ENCODE measurements at places on chromosomes 3 and 15. TPM values are rescaled to one million over a fixed set of nuclear protein-coding genes. Genes with fewer than 3 reads are reported as not detected.
A peak's percentile ranks its signal among the peaks of the same experiment; 100 is the strongest.

GRCh38 chr15:89963301-89964231 is 37.6 kb upstream of the ZNF710 start:
- DNase-seq: no peak

- no peak for DNase-seq
Observed at GRCh38 chr3:129346695-129347457, 68.2 kb downstream of the HMCES start.

- no peak for DNase-seq
Observed at GRCh38 chr15:62337934-62338333, 172.8 kb upstream of the C2CD4B start.

- DNase-seq: no peak
Observed at GRCh38 chr3:66456711-66457173, 44.1 kb downstream of the LRIG1 start.

DNA sequence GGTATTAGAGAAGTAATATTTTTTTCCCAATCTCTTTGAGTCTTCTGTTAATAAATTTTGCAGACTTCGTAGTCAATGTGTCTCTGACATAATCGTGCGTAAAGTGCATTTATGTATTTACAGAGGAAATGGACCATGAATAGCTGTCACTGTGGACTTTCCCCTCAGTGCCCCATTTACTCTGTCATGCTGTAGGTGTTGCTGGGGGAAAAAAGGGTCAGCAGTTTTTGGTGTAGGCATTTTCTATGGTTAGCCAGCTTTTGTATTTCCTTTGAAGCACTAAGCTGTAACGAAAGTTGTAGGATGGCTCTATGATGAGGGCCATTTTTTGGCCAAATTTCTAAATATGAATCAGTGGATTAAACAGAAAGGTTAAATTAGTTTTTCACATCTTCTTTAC is 598.4 kb downstream of the FGF12 start:
- DNase-seq: no peak

- DNase-seq: no peak
Observed at GRCh38 chr3:136332776-136333175, 82.6 kb downstream of the PCCB start.

GRCh38 chr3:126964261-126964660 is 18.7 kb upstream of the PLXNA1 start:
- no peak for DNase-seq

DNA sequence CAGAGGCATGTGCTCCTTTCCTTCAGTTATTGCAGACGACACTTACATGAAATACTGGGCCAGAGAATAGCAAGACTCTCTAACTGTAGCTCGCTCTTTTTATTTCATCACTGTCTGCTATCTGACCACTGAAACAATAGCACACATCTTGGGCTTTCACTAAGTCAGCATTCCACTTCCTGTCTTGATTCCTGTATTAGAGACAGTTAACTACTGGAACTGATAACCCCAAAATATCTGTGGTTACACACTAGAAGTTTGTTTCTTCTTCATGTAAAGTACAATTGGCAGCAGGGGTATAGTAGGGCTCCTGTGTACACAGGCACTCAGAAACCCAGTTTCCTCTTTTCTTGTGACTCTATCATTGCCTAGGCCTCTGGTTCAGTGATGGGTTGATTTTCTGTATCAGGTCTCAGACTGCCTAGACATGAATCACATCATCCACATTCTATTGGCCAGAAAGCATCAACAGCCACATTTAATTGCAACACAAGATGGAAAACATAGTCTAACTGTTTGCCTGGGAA is 230.2 kb upstream of the CD96 start:
- no peak for DNase-seq

- DNase-seq: no peak
Observed at GRCh38 chr3:4821975-4822374, 157.3 kb upstream of the BHLHE40 start.

GRCh38 chr3:31461426-31461825 is 71.3 kb upstream of the STT3B start:
- no peak for DNase-seq

DNA sequence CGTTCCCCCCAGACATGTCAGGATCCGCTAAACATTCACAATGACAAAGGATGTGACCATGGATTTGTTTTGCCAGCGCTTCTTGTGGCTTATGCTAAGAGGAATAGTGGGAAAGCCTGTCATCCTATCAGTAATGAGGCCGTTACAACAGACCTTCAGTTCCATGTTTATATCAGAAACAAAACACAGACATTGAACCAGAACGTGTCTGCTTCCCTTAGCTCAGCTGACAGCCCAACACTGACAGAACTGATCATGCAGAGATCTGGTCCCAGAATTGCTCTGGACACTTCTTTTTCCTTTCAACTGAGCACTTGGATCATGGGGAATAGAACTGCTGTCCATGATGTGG is 58.3 kb upstream of the MYZAP start:
- DNase-seq: no peak

- DNase-seq: no peak
Observed at GRCh38 chr15:78988361-78988911, 43.6 kb upstream of the CTSH start.

- DNase-seq: no peak
Observed at GRCh38 chr15:45027220-45027619, 4.2 kb downstream of the SORD start.

GRCh38 chr3:118842147-118842863 is 192.3 kb downstream of the IGSF11 start:
- no peak for DNase-seq

GRCh38 chr15:98440917-98441316 is 207.4 kb upstream of the IGF1R start:
- no peak for DNase-seq

GRCh38 chr3:41277790-41278465 is 78.6 kb downstream of the CTNNB1 start:
- peak; percentile 68 for DNase-seq

DNA sequence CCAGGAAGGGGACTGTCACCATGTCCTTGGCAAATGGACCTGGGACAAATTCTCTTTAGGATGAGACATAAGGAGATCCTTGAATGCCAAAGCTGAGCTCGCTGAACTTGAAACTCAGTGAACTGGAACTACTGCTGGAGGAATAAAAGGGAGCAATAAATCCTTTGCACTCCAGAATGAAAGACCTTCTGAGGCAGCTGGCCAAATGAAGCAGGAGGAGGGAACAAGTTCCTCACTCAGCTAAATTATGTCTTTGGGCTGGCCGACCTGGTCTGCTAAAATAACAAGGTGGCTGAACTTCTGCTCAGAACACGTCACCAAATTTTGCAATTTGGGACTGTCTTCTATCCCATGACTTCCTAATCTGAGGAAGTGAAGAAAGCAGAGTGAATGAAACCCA is 314.7 kb downstream of the LPP start:
- no peak for DNase-seq

- DNase-seq: no peak
Observed at GRCh38 chr15:89131731-89132130, 43.5 kb downstream of the ABHD2 start.

DNA sequence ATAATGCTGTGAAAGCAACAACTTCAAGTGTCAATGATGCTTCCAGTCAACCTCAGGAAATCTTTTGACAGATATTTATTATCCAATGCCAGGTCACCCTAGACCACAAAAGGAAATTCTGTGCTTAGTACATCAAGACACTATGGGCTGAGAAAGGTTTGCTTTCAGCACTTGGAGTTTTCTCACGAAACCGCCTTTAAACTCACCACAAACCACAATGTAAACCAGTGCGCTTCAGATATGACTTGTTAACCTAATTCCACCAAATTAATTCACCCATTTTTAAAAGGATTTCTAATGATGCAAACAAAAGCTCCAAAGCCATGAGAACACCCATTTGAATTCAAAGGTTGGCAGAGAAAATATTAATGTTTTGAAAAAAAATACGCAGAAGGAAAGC is 292.9 kb upstream of the NR2F2 start:
- DNase-seq: no peak

- DNase-seq: no peak
Observed at GRCh38 chr3:127078626-127079025, 95.7 kb downstream of the PLXNA1 start.

GRCh38 chr3:66299891-66300290 is 79.1 kb downstream of the SLC25A26 start:
- DNase-seq: no peak

DNA sequence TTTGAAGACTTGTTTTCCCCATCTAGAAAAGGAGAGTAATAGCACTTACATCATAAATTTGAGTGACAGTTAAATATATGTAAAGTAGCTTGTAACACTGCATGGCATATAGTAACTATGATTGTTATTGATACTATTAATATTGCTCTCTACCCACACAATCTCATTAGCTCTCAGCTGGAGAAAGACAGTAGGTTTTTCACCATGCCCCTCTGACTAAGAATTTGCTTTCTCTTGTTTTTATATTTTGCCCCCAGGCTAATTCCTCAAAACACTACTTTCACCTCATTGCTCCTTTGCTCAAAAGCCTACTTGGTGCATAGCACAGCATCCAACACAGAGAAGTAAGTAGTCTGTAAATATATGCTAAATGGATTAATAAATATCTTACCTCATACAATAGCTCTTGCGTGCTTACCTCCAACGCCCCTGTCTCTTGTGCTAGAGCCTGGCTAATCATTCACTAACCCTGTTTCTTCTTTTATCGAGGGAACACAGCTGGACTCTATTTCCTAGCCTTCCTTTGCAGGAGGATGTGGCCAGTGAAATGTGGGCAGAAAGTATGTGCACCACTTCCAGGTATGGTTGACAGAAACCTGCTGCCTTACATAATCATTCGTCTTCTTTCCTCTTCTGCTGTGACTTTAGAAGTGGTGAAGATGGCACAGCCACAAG is 190.0 kb downstream of the PLCH1 start:
- DNase-seq: no peak

DNA sequence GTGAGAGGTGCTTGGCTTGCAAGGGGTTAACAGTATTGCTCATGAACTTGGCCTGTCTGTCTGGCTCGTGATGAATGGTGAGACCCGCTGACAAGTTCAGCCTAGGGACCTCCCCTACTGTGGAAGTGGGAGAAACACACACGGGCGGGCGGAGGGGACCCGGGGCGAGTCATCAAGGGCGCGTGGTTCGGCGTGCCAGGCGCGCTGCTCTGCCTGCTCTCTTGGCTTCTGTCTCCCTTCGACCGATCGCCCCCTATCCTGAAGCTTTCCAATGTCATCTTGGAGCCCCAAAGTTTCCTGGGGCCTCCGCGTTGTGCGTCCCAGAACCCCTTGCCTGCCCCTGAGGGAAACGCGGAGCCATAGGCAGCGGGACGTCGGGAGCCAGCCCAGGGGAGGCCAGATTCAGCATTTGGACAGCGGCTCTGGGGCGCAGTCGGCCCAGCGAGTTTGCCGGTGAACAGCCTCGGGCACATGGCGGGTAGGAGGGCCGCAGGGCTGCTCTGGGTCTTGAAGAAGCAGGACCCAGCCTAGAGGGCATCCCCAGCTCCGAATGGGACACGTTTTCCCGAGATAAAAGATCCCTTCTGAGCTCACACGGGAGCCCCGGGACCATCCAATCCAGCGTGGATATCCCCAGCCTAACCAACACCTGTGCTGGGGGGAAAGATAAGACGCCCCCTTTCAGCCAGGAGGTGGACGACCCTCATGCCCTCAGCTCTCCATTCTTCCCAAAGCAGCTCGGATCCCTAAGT is 27.0 kb upstream of the POLG start:
- peak; percentile 86 for DNase-seq

DNA sequence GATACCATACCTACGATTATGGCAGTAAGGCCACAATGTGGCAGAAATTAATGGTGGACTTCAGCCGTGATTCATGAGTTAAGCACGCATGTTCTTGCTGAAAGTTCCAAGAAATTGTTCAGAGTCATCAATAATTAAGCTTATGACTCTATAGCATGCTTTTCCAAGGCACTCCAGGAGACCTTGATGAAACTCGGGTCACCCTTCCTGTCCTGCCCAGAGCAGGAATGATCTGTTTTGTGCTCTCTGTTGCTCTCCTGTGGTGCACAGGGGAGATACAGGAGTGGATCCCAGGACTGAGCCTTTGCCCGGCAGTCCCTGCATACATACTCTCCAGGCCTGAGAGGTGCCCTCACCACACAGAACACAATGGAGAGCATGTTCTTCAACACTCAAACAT is 141.6 kb upstream of the SLC2A2 start:
- peak; percentile 43 for DNase-seq

DNA sequence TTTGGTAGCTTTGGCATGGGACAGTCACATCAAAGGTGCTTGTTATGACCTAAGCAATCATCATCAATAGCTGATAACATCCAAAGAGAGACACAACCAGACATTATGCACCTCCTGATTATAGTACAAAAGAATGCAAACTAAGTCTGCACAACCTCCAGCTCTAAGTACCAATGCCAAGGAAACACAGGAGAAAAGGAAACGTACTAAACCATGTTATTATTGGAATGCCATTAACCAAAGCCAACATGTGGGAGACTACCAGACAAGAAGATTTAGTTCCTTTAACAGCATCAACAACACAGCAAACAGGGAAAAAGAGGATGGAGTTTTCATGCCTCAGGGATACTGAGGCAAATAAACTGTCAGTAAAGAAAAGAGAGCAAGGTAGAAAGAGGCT is 61.4 kb downstream of the CD47 start:
- DNase-seq: no peak

DNA sequence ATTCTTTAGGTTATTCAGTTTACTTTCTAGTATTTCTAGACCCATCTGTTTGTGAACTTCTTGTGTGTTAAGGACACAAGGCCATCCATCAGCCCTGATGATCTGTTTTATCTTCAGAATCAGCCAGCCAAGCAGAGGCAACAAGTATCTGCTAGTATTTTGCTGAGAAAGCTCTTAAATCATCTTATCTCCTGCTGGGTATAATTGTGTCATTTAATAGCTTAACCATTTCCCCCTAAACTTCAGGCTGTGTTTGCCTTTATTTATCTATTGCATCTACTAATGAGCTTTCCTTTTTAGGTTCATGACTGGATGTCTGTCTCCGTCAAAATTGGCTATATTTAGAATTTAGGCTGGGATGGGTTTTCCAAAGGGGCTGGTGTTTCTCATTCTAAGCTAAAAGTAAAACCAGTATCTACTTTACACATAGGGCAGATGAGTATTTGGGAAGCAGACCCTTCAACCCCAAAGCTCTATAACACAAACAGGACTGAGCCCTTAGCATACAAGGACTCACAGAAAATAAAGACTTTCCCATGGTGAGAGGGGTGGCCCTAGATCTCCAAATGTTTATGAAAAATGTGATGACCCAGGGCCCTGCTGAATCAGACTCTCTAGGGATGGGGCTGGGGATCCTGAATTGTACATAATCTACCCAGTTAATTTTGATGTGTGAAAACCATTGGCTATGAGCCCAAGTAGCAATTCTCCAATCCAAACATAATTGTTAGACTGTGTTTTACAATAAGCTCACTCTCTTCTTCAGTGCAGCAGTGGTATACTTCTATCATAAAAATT is 65.3 kb upstream of the PSMD6 start:
- DNase-seq: no peak

The SPESP1 gene
- total RNA-seq: not detected

The FAM227B gene
- total RNA-seq: 5.0 TPM

The SOX2 gene
- total RNA-seq: 245 TPM

The ARGFX gene
- total RNA-seq: not detected

The ISG20 gene
- total RNA-seq: 5.6 TPM

The TMEM40 gene
- total RNA-seq: not detected

The AADACL2 gene
- total RNA-seq: not detected

The SCAANT1 gene
- not detected for total RNA-seq

The MELTF gene
- total RNA-seq: 8.7 TPM

The TXNRD3 gene
- total RNA-seq: 6.9 TPM

The GLDN gene
- total RNA-seq: 0.77 TPM
